Mesenteric fat pad (tissue), 1 donor: ENCODE measurements at places on chromosomes 12 and 14. TPM values are rescaled to one million over a fixed set of nuclear protein-coding genes. Genes with fewer than 3 reads are reported as not detected.

DNA sequence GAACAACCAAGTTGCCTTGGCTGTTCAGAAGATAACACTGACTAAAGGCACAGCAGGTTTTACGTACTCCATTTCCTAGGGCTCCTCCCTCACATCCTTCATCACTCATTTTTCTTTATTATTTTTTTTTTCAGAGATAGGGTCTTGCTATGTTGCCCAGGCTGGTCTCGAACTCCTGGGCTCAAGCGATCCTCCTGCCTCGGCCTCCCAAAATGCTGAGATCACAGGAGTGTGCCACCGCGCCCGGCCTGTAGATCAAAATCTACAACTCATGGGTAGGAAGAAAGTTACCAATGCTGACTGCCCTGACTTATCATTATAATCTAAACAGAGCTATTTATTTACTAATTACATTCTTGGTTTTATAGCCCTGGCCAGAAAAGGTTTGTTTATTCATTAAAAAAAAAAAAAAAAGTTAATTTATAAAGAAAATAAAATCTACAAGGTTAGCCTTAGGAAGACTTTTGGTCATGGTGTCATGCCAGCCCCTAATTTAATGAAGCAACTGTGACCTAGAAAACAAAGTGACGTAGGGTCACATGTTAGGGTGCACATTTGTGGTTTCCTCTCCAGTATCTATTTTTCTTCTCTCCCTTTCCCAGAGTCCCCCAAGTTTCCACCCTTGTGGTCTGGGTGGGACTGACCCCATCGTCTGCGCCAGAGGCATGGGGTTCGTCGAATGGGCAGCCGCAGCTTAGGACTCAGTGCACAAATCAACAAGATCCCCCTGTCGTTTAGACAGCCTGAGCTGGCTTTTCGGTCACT, 19.0 kb upstream of the FOXN3 start:
- DNase-seq = peak; percentile 47

- DNase-seq = peak; percentile 80
Measured at GRCh38 chr14:100294963-100295330, 11.3 kb downstream of the SLC25A29 start.

- DNase-seq = no peak
Measured at GRCh38 chr14:75705014-75705413, 44.0 kb downstream of the TTLL5 start.

Gene REM2
- total RNA-seq = 0.39 TPM

DNA sequence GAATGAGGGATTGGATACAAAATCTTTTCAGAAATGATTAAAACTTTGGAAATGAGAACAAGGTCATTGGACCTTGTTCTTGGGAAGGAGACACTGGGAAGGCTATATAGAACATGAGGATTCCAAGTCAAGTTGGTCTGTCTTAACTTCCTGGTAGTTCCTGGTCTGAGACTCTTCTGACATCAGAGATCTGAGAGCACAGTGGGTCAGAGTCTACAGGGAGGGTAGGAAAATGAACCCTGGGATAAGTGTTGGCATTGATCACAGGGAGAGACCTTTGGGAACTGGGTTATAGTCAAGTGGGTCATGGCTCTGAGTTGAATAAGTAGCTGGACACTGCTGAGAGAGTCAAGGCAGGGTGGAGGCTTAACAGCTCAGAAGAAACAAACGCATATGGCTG, 17.3 kb upstream of the KCNA1 start:
- DNase-seq = no peak

DNA sequence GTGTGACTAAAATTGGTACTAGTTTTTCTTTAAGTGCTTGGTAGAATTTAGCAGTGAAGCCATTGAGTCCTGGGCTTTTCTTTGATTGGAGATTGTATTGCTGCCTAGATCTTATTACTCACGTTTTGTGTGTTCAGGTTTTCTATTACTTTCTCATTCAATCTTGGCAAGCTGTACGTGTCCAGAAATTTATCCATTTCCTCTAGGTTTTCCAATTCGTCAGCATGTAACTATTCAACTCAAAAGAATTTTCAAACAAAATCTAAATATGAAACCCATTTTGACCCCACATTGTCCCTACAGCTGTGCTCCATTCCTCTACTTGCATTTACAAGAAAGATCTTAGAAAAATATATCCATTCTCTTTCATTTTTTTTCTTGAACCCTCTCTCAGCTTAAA, 1613.4 kb upstream of the SEL1L start:
- no peak for DNase-seq

DNA sequence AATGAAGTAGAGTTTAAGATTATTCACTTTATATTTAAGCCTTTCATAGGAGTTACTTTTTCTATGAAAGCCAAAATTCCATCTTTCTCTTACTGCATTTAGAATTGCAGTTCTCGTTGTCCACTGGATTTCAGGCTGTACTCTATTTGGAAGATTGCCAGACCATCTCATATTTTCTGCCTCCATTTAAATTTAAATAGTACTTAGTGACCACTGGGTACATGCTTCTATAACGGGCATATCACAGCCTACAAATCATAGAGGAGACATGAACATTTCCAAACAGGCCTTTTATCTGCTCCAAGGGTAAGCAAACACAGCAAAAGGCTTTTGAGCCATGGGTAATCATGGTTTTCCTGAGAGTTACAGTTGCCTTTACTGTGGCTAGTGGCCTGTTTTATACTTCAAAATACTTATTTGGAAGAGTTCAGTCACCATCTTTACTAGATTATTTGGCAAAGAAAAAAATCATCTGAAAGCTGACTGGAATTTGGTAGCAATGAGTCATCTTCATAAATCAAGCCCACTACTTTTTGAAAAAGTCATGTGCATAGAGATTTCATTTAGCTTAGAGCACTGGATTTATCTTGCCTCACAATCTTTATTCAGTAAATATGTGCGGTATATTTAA, 15.7 kb downstream of the ANO6 start:
- no peak for DNase-seq

DNA sequence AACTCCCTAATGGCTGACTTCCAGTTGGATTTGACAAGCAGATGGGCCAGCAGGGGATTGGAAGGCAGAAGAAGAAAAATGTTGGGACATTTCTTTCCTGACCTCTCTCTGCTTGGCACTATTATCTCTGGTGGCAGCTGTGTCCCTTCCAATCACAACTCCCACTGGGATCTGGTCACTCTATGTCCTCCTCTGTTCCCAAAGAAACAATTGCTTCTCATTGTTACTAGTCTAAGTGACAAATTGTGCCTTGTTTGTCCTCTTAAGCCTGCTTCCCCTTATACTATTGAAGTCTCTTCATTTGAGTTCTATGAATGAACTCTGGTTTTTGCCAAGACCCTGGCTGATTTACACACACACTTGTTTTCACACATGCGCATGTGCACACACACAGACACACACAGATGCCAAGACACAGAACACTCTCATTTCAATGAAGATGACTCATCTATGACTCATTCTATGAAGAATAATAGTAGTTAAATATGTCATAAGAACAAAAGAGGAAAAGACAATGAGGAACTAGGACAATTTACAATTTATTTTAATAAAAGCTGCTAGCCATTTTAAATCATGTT, 83.0 kb upstream of the FAR2 start:
- DNase-seq = no peak

Gene SLC24A4
- 0.77 TPM for total RNA-seq

Gene TESPA1
- 0.48 TPM for total RNA-seq

Gene PRICKLE1
- 12.3 TPM for total RNA-seq

Gene TAS2R8
- not detected for total RNA-seq

Gene PPP1R13B
- 26.2 TPM for total RNA-seq

Gene RND1
- total RNA-seq = 4.7 TPM

DNA sequence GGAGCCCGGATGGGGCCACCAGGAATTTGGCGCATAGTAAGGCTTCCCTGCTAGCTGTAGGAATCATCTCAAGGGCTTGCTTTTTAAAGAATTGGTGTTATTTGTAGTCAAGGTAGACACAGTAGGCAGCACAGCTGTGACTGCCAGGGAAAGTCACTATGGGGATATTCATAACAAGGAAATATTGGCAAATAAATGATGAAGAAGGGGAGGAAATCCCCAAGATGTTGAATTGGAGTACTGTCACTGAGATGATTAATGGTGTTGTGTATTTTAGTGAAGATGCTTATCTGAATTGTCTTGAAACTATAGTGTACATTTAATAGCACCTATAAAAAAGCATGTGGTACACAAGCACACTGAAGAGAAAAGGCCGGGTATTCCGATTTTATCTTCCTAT, 118.9 kb downstream of the NPAS3 start:
- no peak for DNase-seq

- peak; percentile 9 for DNase-seq
Measured at GRCh38 chr12:125283521-125283920, 218.3 kb downstream of the AACS start.

Gene TBC1D30
- total RNA-seq = 5.9 TPM

GRCh38 chr14:105532735-105533141, 6.4 kb downstream of the TMEM121 start:
- DNase-seq = no peak

GRCh38 chr12:904010-904414, 45.5 kb downstream of the RAD52 start:
- no peak for DNase-seq

DNA sequence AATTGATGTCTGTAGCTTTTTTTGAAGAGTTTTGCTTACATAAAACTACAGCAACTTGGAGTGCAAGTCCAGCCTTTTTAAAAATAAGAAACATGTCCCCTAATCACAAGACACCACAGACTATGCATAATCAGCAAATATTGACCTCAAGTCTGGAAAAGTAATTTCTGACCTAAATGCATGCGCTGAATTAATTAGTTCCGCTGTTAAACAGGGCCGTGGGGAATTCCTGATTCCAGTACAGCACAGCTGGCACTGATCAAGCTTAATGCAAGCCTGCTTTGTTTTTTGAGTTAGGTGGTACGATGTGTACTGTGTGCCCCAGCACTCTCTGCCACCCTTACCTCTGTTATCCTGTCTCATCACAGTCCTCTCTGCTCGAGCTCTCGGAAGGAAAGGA, 9.2 kb downstream of the MLH3 start:
- no peak for DNase-seq

- DNase-seq = no peak
Measured at GRCh38 chr12:96907671-96908422, 790 bp downstream of the NEDD1 start.

GRCh38 chr12:55061024-55061423, 41.2 kb downstream of the NEUROD4 start:
- DNase-seq = no peak

DNA sequence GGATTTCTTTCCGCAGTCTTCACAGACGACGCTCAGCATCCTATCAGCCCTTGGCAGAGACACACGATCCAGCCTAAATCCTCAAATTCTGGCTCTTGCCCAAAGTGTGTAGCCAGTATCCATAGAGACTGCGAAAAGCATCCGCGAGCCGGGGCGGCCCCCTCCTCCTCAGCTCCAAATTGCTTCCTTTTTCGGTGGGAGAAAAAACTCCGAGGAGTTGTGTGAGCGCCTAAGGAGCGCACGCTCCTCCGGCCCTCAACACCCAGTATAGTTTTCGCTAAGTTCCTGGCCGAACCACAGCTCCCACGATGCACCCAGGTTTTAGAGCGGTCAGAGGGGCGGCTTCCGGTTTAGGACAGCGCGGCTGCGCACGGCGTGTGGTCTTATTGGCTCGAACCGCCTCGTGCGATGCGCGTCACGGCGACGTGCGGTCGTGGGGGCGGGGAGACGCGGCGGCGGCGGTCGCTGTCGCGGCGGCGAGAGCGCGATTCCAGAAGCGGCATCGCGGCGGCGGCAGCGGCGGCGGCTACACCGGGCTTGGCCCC, at the start of gene ADIPOR2:
ADIPOR2 (plus strand) TSS at position 493 of the 545 bp plus-strand sequence. CDS start 63,274 bp downstream, outside the sequence.
- DNase-seq = peak; percentile 98

DNA sequence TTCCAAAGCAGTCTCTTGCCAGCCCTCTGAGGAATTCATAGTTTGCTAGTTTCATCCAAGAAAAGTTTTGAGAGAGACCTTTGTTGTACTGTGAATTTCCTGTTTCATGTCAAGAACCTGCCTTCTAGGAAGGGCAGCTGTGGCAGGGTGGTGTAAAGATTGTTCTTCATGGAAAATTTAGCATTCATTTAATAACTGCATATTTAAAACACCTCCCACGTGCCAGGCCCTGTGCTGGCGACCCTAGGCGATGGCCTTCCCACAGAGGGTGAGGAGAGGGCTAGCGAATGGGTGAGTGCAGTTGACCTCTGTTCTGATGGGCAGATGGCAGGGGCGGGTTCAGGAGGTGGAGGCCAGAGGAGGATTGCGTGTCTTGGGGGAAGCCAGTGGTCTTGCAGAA, 43.2 kb downstream of the MLXIP start:
- no peak for DNase-seq

DNA sequence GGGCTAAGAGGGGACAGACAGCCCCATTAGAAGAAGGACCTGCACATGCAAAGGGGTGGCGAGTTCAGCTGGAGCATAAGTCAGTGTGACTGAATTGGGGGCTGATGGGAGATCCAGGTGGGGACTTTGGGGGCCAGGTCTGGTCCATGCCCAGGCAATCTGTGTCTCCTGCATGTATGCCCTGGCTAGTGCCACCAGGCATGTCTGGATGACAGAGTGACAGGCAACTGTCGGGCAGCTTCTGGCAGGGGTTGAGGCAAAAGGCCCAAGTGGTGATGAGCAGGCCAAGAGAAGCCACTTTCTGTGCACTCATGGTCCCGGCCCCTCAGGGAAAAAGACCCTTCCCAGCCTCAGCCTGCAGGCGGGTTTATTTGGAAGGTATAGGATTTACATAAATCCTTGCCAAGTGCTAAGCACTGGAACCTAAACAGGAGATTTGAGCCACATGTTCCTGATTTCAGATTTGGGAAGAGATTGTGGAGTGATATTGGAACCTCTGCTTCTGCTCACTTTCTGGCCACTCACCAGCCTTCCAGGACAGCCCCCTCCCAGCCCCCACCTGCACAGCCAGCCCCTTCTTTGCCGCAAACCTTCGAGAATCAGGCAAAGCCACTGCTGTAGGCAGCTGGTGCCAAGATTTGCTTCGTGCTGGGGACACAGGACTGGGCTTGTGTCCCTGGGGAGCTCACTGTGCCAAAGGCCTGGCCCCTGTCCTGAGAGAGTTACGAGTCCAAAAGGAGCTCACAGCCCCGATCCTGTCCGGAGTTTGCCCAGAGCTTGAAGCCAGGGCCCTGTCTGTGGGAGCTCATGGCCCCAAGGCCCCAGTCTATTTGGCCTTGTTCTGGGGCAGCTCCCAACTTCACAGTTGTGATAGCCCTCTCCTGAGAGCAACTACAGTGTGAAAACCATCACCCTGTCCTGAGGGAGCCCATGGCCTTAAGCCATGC, 232.5 kb upstream of the RTL1 start:
- DNase-seq = peak; percentile 78

DNA sequence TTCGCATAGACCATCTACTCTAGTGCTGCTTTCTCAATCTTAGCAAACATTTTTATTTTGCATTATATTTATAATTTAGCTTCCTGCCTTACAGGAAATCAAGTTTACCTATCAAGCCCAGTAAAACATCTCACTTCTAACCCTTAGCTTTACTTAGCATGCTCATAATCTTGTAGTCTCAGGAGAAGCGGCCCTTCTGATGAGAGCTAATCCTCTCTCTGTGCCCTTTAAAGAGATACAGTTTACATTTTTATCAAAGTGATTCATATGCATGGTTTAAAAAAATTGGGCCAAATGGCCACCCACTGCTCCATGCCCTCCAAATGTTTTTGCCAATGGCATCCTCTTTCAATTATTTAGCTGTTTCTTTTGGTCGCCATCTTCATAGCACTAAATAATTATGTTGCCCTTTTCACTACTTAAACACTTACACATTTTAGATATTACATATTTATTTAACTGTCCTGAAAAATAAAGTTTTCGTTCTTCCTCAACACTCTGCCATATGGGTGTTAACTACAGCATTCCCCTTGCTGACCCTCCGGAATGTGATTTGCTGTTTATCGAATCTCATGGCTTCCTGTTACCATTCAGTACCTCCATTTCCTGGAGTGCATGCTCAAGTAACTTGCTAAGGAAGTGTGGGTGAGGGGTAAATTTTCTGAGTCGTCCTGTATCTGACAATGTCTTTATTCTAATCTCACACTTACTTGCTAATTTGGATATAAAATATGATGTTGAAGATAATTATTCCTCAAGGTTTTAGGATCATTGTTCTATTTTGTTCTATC, 29.3 kb downstream of the YLPM1 start:
- no peak for DNase-seq
